ENCODE measurements at places on chromosomes 7 and 10.

DNA sequence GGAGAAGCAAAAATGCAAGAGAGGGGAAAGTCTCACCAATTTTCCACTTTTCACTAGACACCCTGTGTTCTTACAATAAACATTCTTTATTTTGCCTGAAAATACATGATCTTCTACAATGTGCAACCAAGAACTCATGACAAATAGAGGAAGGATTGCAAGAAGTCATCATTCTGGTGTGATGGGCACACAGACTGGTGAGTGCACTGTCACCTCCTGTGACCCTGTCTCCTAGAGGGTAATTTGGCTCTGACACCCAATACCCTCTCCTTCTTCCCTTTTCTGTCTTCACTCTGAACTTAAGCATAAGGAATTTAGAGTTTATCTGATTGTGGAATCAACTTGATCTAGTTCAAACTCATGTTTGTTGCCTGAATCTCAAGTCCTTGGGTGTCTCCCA is 153.7 kb downstream of the SH2D4B start:
- DNase-seq = no peak

DNA sequence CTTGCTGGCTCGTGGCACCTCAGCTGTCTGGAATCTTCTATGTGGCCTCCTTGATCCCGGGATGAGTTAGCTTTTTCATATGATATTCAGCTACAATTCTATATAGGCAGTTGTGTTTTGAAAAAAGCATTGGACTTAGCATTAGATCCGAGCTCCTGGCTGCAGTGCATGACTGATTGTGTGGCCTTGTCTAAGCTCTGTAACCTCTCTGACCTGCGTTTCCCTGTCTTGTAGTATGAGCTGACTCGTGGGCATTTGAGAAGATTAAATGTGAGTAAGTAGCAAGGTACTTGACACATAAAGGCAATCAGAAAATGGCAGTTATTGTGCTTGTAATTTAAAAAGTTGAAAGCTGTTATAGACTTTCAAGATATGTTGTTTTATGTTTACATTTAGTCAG is 85.9 kb downstream of the CCNY start:
- no peak for DNase-seq

DNA sequence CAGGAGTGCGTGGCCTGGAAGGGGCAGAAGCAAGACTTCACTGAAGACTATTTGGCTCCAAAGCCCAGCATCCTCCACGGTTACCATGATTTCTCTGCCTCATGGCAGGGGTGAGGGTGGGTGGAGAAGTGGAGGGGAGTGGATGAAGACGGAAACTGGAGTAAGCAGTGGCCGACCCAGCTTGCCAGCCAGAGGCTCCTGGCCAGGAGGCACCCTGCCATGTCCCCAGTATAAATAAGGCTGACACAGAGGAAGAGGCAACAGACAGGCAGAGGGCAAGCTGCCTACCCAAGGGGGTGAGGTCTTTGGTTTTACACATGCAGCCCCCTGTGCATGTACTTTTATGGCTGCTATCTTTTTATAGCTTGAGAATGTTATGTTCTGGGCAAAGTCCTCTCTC is 102.6 kb upstream of the TBX20 start:
- DNase-seq = no peak

GRCh38 chr10:98920807-98921206 is 314.8 kb downstream of the HPSE2 start:
- DNase-seq = no peak

- DNase-seq = no peak
Observed at GRCh38 chr10:7491949-7492659, 81.3 kb upstream of the SFMBT2 start.

GRCh38 chr7:1541431-1542162 is 11.1 kb downstream of the MAFK start:
- no peak for DNase-seq

GRCh38 chr10:24007359-24007758 is 201.6 kb upstream of the KIAA1217 start:
- no peak for DNase-seq

DNA sequence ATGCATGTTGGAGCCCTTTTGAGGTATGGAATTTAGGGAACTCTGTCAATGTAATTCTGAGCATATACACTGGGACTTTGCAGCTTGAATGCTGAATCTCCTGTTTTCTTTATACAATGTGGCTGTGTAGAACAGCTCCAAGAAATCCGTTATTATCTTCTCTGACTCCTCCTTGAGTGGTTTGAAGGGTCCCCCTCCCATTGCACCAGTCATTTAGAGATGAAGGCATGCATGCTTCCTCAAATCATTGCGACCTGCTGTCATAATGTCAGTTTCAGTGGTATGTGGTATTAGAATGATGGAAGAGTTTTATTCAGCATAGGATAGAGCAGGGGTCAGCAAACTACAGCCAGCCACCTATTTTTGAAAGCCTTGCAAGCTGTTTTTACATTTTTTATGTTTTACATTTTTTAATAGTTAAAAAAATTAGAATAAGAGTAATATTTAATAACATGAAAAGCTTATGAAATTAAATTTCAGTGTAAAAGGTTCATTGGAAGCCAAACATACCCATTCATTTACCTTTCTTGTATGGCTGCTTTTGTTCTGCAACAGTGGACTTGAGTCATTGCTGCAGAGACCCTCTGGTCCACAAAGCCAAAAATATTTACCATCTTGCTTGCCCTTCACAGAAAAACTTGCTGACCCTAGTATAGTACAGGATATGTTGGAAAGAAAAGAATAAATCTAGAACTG is 8.1 kb downstream of the STK17A start:
- DNase-seq = no peak

GRCh38 chr10:117112220-117112619 is 25.9 kb downstream of the VAX1 start:
- DNase-seq = no peak

GRCh38 chr10:30647089-30647488 is 17.5 kb upstream of the LYZL2 start:
- DNase-seq = no peak

DNA sequence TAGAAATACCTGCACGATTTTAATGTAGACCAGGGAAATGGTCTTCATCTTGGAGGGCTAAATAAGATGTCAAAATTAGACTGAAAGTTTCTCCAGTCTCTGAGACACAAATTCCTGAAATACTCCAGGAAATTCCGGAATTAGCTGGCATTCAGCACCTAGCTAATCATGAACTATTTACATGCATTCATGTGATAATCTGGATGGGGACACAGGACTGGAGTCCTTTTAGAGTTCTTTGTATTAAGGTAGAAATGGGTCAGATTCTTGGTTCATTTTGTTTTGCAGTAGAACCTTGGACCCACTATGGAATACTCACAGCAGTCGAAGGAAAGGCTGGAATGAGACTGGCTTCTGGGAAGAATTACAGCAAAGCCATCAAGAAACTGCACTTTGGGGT is 65.3 kb upstream of the MDFIC start:
- DNase-seq = no peak

All from left forelimb (tissue), 1 donor.